ENCODE measurements at places on chromosomes 7 and 10.

DNA sequence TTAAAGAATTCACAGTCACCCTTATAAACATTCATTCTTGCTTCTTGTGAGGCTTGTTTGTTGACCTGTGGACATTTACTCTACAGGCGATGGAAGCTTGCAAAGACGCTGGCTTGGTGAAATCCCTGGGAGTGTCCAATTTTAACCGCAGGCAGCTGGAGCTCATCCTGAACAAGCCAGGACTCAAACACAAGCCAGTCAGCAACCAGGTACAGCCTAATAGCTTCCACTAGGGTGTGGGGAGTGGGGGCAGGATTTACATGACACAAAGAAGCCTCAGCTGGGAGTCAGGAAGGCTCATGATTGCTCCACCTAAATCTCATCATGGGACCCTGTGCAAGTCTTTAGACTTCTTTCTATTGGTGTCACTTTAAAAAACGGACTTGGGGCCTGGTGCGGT is 29.0 kb downstream of the AKR1D1 start:
- no peak for DNase-seq

GRCh38 chr7:13179011-13179582 is 491.7 kb downstream of the ARL4A start:
- DNase-seq, result no peak

DNA sequence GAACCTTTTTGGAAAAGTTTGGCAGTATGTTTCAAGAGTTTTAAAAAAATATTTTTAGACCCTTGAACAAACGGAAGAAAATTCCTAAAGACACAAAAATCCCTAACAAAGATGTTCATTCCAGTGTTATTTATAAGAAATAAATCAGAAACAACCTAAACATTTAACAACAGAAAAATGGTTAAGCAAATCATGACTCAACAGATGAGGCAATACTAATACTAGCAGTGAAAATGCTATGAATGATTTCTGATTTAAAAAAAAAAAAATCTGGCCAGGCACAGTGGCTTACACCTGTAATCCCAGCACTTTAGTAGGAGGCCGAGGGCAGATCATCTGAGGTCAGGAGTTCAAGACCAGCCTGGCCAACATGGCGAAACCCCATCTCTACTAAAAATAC is 61.0 kb downstream of the ARHGAP12 start:
- no peak for DNase-seq

DNA sequence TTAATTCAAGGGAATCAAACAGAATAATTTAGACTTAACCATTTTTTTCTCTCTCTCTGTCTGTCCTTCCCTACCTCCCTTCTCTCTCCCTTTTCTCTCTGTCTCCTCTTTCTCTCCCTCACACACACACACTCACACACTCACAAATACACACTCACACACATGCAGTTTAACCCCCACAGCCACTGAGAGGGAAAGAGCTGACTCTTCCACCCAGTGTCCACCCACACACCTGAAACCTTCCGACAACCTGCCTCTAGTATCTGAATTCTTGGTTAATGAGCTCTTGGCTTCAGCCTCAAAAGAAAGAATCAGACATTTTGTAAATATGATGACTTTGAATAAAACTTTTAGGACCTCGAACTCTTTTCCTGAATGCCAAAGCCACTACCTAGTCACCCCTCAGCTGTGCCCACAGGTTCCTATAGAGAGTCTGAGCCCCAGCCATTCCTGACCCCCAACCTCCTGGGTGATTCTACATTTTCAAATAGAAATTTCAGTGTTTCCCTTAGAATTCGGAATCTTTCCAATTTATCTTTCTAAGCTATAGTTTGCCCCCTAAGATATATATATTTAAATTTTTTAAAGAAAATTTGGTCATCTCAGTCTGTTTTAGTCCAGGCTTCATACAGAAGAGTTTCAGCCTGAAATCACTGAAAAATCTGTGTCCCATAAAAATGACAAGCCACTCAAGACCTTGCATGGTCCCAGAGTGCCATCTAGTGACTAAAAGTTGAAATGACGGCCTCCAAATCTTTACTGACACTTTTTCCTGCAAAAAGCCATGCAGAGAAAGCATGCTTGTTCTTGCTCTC is 202.8 kb downstream of the IPMK start:
- no peak for DNase-seq

GRCh38 chr10:132904814-132905649 is 37.3 kb downstream of the CFAP46 start:
- no peak for DNase-seq

DNA sequence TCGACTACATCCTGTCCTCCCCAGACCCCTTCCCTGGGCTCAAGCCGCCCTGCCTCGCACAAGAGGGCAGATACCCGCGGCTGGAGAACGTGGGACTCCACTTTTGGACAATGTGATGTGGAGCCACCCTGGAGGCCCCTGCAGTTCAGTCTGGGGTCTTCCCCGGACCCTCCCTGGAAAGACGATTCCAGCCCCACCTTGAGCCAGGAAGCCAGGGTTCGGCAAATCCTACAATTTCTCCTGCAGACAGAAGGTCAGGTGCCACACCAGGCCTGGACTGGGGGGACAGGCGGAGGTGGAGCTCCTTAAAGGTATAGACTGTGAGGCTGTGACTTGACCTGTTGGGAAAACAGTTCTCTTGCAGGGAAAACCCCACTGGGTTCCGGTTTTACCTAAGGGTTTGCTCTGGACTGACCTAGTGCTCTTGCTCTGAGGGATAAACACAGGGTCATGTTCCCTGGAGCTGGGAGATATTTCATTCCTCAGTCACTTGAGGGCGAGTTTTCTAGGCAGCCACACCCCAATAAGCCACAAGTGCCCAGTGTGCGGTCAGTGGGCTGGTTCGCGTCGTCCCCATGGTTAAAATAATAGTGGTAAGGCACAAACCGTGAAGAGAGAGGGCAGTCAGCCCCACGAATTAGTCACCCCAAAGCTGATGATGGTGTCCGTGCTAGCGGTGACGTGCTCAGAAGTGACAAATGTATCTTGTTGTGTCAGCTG is 1.6 kb downstream of the FOXL3 start:
- DNase-seq, result no peak

DNA sequence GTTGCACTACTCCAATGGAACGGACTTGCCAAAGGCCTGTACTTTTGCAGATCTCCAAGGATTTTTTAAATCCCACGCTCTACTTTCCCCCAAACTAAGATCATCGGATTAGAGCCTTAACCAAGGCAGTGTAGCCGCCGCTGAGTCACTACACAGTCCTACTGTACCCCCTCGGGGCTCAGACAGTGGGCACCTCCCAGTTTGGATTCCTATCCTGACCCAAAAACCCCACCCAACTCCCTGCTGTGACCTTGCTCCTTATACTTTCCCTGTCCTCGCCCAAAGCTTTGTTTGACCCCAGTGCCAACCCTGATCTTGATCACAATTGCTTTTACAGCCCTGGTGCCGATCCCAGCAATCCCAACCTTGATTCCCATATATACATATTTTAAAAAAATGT is 17.5 kb upstream of the PLAU start:
- no peak for DNase-seq

- DNase-seq, result no peak
Observed at GRCh38 chr10:47023237-47024045, 112.2 kb downstream of the PTPN20 start.

- DNase-seq, result no peak
Observed at GRCh38 chr10:92074126-92074887, 150.7 kb downstream of the BTAF1 start.

GRCh38 chr10:124164264-124164663 is 70.9 kb upstream of the CHST15 start:
- DNase-seq, result no peak

DNA sequence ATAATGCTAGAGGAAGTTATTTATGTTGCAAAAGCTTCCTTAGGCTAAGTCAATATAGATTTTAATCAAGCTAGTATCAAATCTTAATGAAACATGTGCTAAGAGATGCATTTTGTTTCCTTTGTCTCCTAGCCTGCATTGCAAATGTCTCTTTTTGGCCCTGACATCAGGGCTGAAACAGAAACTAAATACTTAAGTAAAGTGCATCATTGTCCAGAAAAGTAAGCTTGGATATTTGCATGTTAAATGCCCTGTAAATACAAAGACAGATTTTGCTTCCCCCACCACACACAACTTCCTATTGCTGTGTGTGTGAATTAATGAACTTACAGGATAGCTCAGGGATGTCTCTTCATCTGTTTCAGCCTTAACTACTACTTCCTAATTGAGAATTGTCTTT is 10.0 kb upstream of the STAMBPL1 start:
- DNase-seq, result no peak

All from CD4-positive, alpha-beta T cell treated with Interleukin-10 for 1 hour (primary cell).